ENCODE measurements at places on chromosomes 11 and 22.

DNA sequence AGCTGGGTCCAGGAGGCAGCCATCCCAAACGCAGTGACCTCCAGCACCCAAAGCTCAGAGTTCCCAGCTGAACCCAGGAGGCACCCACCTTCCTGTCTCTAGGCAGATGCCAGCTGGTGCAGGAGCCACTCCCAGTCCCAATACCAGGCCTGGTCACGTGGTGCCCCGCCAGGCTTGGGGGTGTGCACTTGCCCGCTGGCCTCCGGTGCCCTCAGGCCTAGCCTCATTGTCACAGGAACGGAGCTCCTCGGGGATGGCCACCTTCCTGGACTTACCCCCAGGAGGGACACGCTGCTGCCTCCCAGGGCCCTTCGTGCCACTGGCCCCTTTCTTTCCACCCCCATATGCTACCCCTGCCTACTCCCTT is 4.6 kb downstream of the BID start:
- DNase-seq = no peak

DNA sequence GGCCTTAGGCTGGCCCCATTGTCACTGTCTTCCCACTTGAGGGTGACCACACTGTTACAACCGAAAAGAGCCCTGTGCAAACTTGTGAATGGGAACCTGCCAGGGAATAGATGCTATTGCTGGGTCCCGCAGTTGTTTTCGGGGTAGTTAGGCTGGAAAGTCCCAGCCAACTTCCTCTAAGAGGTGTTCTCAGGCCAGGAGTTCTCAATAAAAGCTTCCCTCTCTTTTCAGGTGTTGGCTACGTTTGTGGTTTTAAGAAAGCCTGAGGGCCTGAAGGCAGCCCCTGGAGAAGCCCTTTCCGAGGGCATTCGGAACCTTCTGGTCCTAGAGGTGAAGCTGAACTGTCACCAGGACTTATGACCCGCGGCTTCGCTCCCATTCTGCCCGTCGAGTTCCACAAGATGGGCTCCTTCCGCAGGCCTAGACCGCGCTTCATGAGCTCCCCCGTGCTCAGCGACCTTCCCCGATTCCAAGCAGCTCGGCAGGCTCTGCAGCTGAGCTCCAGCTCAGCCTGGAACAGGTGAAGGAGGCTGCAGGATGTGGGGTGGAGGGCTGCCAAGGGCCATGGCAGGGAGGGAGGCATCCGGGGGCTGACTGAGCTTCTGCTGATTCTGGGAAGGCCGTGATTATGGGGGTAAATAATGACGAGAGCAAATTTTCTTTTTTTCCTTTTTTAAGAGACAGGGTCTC is 104.8 kb downstream of the PRR5L start:
- DNase-seq = no peak

GRCh38 chr11:19173964-19174638 is 27.7 kb downstream of the CSRP3 start:
- DNase-seq = no peak

DNA sequence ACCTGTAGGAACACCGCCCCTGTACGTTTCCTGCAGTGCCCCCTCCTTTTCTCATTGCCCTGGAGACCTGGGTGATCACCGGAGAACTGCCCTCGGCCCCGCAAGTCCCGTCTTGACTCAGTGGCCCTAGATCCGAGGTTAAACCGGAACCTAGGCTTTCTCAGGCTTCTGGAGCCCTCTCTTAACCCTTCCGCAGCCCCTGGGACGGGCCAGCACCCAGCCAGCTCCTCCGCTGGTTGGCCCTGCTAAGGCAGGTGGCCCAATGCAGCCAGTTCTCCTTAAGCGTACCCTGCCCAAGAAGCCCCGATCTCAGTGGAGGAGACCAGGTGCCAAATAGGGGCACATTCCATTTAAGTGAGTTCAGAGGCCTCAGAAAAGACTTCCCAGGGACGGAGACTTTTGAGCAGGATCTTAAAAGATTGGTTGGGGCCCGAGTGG is 776 bp downstream of the NLRX1 start:
- DNase-seq = peak; percentile 9

DNA sequence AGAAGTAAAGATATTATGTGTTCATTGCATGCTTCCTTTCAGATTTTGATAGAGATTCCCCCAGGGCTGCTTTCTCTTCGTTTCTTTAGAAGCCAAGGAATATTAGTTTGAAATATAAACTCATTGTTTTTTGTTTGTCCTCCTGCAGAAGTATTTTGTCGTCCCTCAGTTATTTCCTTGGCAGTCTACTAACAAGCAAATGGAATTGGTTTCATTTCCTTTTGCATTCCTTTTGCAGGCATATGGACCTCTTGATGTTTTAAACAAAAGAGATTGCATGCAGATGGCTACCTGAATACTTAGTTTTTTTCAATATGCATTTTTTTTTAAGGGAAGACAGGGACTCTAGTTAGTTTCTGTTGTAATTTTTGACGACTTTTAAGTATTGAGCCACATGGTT is 62.2 kb downstream of the BCL2L13 start:
- no peak for DNase-seq

GRCh38 chr11:14150878-14151277 is 188.4 kb downstream of the SPON1 start:
- no peak for DNase-seq

- no peak for DNase-seq
These were observed 640.0 kb upstream of the ANO5 start for GRCh38 chr11:21552911-21553310.

GRCh38 chr22:35978889-35979288 is 49.7 kb downstream of the RBFOX2 start:
- no peak for DNase-seq

GRCh38 chr11:15107730-15108515 is 6.8 kb upstream of the INSC start:
- no peak for DNase-seq

DNA sequence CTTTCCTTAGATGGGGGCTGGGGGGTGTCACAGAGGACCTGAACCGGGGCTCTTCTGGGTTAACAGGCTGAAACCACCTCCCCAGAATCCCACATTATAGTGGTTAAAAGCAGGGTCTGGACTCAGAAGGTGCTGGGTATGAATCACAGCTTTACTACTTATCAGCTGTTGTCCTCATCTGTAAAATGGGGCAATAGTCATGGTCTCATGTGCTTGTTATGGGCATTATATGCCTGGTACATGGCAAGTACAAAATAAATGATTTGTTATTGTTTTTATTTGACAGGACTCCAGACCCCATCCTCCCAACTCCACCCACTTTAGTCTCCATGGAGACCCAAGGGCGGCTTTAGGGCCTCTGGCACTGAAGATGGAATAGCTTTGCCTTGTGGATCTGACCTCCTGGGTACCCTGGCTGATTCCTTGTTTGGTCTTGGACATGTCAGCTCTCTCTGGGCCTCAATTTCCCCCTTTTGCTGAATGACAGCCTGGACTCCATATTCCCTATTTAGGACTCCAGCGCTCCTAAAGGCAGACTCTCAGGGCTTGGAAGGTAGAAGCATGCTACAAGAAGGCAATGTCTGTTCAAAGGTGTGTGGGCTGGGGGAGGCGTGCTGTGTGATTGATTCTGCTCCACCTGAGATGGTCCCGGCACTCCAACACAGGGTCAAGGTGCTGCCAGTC is 812 bp upstream of the SMTN start:
- no peak for DNase-seq

GRCh38 chr11:117064275-117064674 is 34.0 kb downstream of the SIK3 start:
- DNase-seq = no peak

- no peak for DNase-seq
These were observed 7.9 kb upstream of the EHF start for GRCh38 chr11:34613015-34613414.

- no peak for DNase-seq
These were observed 3.2 kb downstream of the SEZ6L start for GRCh38 chr22:26172389-26172990.

DNA sequence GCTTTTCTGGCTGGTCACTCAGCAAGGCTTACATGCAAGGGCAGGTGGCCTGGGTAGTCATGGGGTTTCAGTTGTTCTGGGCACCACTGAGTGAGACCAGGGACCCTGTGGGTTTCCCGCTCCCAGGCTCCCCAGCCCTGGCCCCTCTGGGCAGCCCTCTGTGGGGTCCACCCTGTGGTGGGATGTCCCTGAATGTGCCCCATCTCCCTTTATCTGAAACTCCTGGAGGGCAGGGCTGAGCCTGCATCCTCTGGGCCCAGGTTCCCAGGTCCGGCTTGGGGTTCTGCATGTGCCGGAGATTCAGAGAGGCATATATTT is 1041.0 kb downstream of the BRD1 start:
- no peak for DNase-seq

DNA sequence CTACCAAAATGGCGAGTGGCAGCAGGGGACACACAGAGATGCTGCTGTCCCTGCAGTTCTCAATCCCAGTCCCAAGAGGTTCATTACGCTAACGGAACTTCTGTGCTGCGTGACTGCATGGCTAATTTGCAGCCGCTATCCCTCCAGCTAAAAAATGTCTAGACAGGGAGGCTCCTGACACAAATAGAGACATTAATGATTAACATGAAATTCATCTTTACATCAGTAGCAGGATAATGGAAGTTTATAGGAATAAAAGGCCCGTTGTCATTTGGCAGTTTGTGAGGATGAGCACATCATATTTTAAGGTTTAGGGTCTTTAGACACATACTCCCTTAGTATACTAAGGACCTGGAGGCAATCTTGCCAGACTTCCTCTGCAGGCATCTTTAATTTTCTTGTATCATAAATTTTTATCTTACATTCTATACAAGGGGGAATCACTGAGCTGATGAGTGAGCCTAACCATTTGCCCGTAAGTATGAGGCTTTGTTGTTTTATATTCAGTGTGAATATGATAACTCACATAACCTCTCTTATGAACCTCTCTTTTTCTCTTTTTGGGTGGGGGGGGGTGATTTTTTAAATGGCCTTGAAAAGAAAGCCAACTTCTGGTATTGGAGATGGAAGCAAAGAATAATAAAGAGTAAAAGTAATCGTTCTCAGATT is 99.8 kb upstream of the OR9G4 start:
- no peak for DNase-seq
